ENCODE measurements at places on chromosomes 11 and 22. TPM values are rescaled to one million over a fixed set of nuclear protein-coding genes. Genes with fewer than 3 reads are reported as not detected.

The APOL4 gene
- 6.0 TPM for total RNA-seq

The CABP4 gene
- total RNA-seq = 3.1 TPM

The INPP5J gene
- not detected for total RNA-seq

The MS4A15 gene
- not detected for total RNA-seq

The FOLR2 gene
- total RNA-seq = not detected

The ANO1 gene
- total RNA-seq = 0.13 TPM

The ADORA2A gene
- 13.4 TPM for total RNA-seq

The MRGPRE gene
- not detected for total RNA-seq

The UCP2 gene
- total RNA-seq = 4.3 TPM

The GAL3ST1 gene
- total RNA-seq = not detected

The OR9G4 gene
- not detected for total RNA-seq

The DESI1 gene
- 18.9 TPM for total RNA-seq

The YPEL1 gene
- total RNA-seq = 8.3 TPM

The CBL gene
- 8.3 TPM for total RNA-seq

The SPECC1L gene
- 25.7 TPM for total RNA-seq

The PIWIL4 gene
- 0.32 TPM for total RNA-seq

The MLC1 gene
- under 0.01 TPM for total RNA-seq

The CNGA4 gene
- total RNA-seq = not detected

The OR6T1 gene
- total RNA-seq = not detected

The FJX1 gene
- 13.9 TPM for total RNA-seq

The OR52N4 gene
- total RNA-seq = not detected

The PAMR1 gene
- 0.25 TPM for total RNA-seq
